ENCODE measurements at places on chromosomes 12 and 14.

- DNase-seq: no peak
These were observed 463.9 kb downstream of the TMTC2 start for GRCh38 chr12:83150465-83151189.

GRCh38 chr12:59844750-59845149, 248.9 kb downstream of the SLC16A7 start:
- DNase-seq: no peak

- DNase-seq: no peak
These were observed 38.9 kb downstream of the FBXO33 start for GRCh38 chr14:39393289-39393688.

- no peak for DNase-seq
These were observed 29.4 kb downstream of the SYNE3 start for GRCh38 chr14:95486875-95487668.

- DNase-seq: no peak
These were observed 50.0 kb downstream of the PTPRO start for GRCh38 chr12:15372352-15372751.

- no peak for DNase-seq
These were observed 1.1 kb downstream of the GCH1 start for GRCh38 chr14:54901380-54902142.

- DNase-seq: no peak
These were observed 5.7 kb downstream of the AHNAK2 start for GRCh38 chr14:104972301-104973134.

- no peak for DNase-seq
These were observed 3.0 kb upstream of the CORO1C start for GRCh38 chr12:108734200-108734906.

DNA sequence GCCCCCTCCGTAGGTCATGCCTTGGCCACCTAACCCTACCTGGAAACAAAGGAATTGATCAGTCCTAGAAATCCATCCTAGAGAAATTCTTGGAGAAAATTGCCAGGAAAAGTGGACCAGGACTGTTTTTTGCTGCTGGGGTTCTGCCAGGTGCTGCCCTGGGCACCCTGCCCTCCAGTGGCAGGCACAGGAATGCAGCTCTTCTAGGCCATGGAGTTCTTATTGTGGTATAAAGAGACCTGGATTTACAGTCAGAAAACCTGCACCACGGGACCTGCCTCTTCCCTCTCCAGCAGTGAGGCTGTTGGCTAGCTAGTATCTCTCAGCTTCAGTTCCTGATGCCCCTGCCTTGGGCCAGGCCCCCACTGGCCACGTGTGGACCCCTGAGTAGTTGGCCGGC, 59.7 kb downstream of the SLC24A4 start:
- DNase-seq: no peak

DNA sequence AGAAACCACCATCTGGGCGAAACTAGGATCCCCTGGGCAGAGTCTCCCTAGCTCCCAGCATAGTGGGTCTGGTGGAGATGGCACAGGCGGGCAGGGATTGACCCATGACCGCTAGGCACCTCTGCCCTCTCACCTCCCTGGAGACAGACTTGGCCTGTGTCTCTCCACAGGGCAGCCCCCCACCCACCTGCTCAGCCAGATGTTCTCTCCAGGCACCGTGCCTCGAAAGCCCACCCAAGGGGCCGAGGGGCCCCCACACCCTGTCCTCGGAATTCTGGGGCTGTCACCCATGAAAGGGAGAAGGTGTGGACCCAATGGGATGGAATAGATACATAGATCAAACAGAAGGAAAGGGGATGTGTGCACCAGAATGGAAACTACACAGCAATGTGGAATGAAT, 229.1 kb upstream of the RTL1 start:
- no peak for DNase-seq

- DNase-seq: no peak
These were observed 11.6 kb downstream of the FBXW8 start for GRCh38 chr12:116922194-116922897.

- DNase-seq: no peak
These were observed 162.7 kb downstream of the KITLG start for GRCh38 chr12:88417531-88417930.

GRCh38 chr14:44341116-44341515, 166.0 kb downstream of the FSCB start:
- DNase-seq: no peak

- DNase-seq: no peak
These were observed 122.0 kb downstream of the TMEM117 start for GRCh38 chr12:43957732-43958372.

GRCh38 chr12:104249017-104249416, 33.4 kb downstream of the TXNRD1 start:
- DNase-seq: no peak

DNA sequence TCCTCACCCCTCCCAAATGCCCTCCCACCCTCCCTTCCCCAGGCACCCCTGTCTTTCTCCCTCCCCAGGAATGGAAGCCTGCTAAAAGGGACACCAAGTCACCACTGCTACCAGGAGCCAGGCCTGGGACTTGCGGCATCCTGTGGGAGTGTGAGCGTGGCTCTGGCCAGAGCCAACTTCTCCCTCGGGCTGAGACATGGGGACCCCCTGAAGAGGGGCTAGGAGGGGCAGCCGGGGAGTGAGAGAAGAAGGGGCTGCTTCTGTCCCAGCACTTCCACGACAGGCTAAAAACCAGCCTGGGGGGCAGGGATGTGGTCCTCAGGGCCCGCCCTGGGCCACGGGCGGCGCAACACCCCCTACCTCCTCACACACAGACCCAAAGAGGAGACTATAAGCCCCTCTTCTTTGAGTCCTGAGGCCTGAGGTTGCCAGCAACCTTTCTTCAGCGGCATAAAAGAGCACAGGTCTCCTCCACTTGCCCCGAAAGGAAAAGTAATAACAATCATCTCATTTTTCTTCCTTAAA, 278.9 kb downstream of the DPF3 start:
- no peak for DNase-seq

- DNase-seq: no peak
These were observed 48.7 kb downstream of the CCDC88C start for GRCh38 chr14:91368776-91369416.

Data from SIG-M5 (cell line).